HS-5 (cell line): ENCODE measurements at places on chromosomes 5 and 9.
A peak's percentile ranks its signal among the peaks of the same experiment; 100 is the strongest.

- DNase-seq = peak; percentile 99
Observed at GRCh38 chr5:32027717-32028458, 146.2 kb downstream of the GOLPH3 start.

DNA sequence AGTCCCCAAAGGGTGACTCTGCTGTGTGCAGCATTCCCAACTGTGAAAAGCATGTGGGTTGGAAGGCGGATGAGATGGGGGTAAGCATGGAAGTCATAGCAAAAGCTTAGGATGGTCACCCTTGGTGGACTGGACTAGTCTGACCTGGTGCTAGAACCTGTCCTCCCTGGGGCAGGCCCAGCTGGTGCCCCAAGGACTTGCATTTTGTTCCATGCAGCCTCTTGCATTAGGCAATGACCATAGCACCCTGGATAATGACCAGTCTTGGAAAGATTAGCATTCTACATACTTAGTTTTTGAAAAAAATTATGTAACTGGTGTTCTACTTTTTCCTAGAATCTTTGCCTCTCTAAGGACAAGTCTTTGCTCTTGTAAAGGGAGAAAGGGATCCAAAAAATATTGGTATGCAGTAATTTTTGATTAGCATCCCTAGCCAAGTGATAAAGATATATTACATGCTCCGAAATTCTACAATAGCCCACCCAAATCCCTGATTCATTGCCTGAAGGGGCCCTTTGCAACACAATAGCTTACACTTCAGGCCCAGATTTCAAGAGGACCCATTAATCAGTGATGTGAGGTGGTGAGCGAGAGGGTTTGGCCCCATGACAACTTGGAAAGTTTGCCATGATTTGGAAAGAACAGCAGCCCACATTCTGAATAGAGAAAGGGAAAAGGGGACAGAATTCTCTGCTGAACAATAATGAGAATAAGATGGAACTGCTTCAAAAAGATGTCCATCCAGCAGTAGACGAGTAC lies 93.3 kb upstream of the CD180 start:
- no peak for DNase-seq

DNA sequence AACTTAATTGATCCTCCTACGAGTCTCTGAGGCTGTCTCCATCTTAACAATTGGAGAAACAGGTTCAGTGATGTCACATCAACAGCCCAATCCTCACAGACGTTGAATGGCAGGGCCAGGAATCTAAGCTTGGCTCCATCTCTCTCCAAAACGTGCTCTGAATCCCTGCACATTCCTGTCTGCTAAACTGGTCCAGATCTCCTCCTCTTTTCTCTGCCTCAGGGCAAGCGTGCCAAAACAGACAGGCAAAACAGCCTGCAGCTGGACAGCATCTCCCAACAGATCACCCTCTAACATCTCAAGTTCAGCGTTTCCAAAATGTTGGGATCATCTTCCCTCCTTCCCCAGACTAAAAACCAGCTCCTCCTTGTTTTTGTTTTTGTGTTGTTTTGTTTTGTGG lies 6.6 kb downstream of the FBP1 start:
- no peak for DNase-seq

GRCh38 chr5:171595801-171596231 lies 176.4 kb downstream of the FGF18 start:
- peak; percentile 15 for DNase-seq

GRCh38 chr9:84512493-84512892 lies 157.0 kb upstream of the NTRK2 start:
- no peak for DNase-seq

GRCh38 chr5:6632324-6632887 lies 438 bp downstream of the NSUN2 start:
- DNase-seq = no peak

- DNase-seq = no peak
Observed at GRCh38 chr5:138439477-138440158, 761 bp downstream of the REEP2 start.

DNA sequence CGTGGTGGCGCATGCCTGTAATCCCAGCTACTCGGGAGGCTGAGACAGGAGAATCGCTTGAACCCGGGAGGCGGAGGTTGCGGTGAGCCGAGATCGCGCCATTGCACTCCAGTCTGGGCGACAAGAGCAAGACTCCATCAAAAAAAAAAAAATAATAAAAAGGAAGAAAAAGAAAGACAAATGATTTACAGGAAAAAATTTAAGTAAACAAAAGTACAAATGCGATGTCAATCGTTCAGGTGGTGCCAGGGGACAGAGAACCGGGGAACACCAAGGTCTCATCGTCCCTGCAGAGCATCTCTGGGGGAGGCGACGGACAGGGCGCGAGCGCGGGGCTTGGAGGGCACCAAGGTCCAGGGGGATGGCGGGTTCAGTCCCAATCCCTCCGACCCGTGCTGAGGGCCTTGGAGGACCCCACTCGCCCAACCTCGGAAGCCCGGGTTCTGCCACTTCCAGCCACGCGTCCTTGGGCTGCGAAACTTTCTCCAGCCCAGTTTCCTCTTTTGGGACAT lies 607 bp upstream of the HNRNPAB start:
- no peak for DNase-seq

- DNase-seq = no peak
Observed at GRCh38 chr5:168014433-168015123, 276.9 kb upstream of the WWC1 start.

DNA sequence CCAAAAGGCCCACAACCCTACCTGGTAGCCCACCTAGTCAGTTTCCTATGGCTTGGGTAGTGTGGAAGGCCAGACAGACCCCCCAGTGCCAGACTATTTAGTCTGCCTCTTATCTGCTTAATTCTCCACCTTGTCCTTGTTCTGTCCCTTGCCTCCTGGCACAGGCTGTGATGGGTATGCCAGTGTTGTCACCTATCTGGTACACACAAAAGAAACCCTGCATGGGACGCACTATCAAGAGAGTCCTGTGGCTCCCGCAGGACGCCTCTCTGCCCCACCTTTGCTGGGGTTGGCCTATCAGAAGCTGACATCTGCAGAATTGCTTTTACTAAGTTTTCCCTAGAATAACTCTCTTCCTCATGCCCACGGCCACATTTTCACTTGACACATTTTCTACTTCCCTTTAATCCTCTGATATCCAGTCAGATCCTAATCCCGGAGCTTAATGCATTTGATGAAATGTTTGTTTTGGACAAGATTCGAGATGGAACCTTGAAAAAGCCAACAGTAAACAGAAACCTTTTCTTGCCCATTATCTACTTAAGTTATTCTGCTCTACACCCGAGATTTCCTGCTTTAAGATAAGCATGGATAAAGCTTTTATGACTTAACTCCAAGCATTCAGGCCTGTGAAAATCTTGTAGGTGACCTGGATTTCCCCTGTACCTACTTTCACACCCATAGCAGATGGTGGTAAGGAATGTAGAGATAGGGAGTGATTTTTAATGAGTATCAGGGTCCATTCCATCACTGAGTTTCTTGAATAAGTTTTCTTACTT lies 468.5 kb downstream of the ZNF608 start:
- no peak for DNase-seq

DNA sequence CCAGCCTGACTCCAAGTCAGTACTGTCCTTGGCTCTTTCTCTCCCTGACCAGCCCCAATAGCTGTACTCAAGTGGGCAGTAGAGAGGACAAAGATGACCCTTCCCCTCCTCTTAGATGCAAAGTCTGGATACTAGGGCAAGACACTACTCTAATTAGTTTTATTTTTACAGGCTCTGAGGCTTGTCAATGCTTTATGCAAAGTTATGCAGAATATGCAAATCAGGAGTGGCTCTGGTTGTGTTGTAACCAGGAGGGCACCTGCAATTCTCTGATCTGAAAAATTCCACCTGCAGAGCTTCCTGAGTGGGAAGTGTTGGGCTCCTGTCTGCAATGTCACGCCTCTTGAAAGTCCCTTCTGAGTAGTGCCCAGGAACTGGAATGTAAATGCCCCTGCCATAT lies 201.5 kb downstream of the RGS3 start:
- DNase-seq = no peak

DNA sequence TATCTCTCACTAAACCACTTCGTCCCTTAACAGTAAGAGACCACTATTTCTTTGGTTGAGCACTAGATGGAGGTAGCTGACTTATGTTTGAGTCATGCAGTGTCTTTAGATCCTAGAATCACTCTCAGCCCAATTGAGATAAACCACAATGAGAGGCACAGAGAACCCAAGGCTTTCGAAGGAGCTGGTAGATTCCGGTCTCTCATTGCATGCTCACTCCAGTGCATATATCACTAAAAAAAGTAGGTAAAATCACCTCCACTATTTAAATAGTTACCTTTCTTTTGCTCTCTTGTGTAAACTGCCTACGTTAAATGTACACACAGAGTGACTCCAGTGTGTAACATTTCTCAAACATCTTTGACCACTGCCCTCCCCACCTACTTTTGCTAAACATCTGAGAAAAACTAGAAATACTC lies 27.6 kb downstream of the ACTL7A start:
- no peak for DNase-seq

DNA sequence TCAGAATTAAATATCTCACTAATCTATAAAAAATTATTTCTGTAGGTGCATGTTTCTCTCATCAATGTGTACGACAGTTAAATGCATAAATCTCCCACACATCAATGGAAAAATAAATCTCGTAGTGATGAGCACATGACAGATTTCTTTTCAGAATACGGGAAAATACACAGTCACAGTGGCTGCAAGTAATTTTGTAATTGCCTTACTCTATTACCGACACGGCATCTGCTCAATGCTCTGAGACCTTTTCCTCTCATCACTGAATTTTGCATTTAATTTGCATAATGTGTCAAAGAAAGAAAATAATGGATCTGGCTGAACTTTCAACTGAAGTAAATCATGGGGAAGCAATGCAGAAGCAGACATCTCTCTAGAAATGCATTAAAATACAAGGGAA lies 37.2 kb downstream of the PDE4D start:
- no peak for DNase-seq

DNA sequence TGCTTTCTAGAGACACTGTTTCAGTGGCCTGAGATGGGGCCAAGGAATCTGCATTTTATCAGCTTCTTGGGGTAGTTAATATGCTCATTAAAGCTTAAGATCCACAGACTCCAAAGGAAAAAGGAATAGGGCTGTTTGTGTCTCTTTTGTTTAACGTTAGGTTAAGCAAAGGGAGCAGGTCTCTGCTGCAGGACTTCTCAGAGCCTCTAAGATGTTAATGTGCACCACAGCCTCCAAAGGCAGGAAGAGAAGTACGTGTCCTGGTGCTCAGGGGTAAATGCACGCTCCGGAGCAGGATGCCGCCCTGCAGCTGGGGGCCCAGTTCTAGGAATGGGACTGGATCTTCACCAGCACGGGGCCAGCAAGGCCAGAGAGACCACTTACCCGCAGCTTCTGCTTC lies 19.6 kb downstream of the SPARC start:
- DNase-seq = no peak

- no peak for DNase-seq
Observed at GRCh38 chr5:14523243-14524034, 58.2 kb upstream of the OTULINL start.

DNA sequence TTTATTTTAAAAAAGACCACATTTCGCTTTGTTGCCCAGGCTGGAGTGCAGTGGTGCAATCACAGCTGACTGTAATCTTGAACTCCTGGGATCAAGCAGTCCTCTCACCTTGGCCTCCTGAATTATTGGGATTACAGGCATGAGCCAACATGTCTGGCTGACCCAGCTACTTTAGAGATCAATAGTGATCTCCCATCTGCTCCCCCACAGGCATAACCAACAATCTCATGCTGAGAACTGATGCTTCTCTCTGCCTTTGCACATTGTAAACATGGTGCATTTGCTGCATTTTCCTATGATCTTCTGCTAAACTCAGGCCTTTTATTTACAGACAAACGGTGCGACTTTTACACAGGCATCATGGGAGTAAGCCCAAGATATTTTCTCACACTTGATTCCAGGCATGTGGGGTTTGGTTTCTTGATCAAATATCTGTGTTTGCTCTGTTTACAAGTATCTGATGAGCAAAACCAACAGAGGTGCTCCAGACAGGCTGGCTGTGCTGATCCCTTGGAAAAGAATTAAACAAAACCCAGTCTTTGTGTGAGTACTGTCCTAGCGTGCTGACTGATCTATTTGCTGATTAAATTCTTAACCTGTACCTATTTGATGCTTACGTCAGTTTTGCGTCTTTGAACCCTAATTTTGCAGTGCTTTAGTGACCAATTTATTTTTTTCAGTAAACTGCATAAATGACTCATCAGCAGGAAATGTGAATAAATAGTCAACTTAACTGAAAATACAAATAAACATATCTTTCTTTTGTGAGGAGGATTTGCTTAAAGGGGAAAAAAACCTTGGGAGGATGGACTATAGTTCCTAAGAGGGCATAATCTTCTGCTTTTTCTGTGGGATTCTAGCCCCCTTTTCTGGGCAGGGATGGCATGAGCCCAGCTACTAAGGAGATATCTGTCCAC lies 191.7 kb upstream of the NR3C1 start:
- DNase-seq = no peak

DNA sequence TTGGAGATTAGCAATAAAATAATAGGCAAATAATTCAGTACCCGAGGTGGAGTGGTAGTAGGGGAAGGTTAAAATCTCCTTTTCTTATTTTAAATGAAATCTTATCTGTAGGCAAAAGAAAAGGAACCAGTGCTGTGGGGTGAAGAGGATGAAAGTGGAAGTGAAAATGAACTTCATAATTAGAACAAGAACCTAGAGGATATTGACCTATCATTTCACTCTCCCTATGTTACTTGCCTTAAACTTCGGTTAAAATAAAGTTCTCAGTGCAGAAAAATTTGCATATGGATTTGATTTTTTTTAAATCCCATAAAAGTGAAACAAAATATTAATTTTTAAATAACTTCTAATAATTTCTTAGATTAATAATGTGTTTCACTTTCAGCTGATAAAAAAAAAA lies 1094.9 kb upstream of the C9orf72 start:
- no peak for DNase-seq

GRCh38 chr9:134967547-134967930 lies 49.8 kb upstream of the FCN1 start:
- DNase-seq = no peak
